AML-193 (cell line): ENCODE measurements at places on chromosomes 3 and 15.

- no peak for DNase-seq
Observed at GRCh38 chr15:58932710-58933280, 684 bp downstream of the SLTM start.

GRCh38 chr3:21142031-21142430, 609.0 kb downstream of the ZNF385D start:
- no peak for DNase-seq

- DNase-seq: no peak
Observed at GRCh38 chr15:66723826-66724731, 22.0 kb downstream of the SMAD6 start.

DNA sequence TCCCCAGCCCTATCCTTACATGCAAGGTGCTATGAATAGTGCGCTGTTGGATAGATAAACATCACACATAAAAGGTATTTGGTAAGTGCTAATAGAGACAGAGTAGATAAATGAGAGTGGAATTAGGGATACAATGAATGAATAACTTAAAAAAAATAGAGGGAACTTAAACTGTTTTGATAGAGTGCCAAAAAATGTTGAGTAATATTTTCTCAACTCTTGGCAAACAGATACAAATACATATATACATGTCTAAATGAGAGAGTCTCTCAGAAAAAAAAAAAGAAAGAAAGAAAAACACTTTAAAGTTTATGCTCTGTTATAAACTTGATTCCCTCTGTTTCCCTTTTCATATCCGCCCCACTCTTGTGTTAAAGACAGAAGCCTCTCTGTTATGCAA, 667.4 kb downstream of the ROBO2 start:
- no peak for DNase-seq

DNA sequence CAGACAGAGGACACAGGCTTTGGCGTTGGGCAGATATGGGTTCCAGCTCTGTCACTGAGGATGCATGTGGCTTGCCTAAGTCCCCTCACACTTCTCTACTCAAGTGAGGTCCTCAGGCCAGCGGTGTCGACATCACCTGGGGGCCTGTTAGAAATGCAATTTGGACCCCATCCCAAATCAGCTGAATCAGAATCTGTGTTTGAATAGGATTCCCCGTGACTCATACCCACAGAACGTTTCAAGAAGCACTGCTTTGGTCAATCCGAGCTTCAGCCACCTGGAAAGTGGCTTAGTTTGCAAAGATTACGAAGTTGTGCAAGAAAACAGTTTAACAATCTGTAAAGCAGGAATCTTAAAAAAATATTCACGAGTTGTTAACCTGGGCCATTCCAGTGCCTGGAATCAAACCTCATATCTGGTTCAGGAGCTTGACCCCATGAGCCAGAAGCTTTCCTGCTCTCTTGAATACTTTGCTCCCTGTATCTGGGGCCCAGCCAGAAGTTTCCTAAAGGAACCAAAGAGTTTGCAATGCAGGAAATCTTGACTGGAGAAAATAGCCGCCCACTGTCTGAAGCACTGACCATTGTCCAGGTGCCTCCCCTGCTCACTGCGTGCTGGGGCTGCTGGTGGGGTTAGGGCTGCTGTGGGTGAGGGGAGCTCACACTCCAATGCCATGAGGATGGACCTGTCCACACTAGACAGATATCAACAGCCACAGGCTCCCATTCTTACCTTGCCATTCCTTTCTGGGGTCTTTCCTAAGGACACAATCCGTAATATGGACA, 208.5 kb upstream of the LINGO1 start:
- DNase-seq: no peak

DNA sequence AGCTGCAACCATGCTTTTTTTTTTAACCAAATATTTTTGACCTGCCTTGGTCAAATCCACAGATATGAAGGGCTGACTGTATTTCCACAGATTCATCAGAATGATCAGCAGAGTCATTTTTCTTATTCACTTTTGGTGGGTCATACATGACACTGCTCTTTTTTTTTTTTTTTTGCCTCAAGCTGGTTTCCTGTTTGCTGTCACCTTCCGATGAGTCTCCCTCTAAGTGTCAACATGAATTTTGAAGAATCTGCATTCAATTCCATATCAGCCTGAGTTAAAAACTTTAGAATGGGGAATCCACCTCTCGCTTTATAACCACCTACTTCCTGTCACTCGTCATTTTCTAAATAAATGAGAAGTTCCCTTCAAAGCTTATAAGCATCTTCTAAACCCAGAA, 2.2 kb upstream of the SLC12A8 start:
- no peak for DNase-seq

DNA sequence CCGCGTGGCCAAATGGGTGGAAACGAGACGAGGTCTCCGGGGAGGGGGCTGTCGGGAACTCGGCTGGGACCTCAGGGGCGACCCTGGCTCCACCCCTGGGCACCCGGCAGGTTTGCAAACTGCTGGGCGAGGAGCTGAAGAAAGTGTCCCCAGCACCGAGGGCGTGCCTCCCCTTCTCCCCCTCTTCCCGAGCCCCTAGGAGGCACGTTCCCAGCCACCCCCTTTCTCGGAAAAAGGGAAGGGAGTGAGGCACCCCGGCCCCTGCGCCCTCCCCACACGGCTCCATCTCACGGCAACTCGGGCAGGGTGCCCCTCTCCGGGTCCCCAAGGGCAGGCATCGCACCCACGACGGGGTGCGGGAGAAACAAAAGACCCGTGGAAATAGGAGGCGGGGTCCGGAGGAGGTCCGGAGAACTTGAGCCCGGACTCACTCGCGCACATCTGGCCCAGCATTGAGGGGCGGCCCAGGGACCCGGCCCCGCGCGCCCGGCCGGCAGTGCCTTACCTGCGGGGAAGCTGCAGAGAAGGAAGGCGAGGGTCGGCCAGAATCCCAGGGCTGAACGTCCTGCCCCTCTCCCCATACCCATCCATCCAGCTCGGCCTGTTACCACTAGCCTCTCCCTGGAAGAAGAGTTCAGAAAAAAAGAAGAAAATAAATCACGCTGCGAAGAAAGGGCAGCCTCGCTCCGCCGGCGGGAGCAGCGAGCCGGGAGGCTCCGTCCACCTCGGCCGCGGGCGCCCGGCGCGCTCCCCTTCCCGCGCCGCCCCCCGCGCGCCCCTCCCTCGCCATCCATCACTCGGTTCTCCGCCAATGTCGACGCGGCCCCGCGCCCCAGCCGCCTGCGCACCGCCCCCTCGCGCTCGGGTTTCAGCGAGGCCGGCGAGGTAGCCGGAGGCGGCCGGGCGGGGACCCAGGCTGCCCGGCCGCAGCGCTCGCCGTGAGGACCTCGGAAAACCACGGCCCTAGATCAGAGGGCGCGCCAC, 16.3 kb downstream of the RGMA start:
- DNase-seq: no peak

DNA sequence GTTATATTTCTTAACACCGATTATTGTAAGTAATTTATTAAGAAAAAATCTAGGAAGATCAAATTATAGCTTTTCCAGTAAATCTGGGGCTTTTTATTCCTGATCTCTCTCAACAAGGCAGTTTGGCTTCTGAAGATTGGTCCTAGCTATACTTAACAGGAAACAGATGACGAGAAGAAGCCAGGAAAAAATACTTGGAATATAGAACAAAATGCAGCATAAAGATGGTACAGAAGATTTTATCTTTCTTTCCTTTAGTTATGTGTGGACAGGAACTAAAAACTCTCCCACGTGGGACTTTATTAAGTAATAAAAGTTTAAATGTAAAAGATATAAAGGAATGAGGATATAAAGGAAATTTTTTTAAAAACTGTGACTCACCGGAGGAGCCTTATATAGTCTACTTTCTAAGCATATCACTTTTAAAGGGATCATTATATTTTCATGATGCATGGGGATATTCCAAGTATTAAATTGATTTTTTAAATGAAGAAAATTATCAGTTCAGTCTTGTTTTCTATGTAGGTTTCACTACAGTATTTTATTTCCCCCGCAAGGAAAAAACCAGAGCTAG, 8.2 kb downstream of the B3GNT5 start:
- DNase-seq: no peak

DNA sequence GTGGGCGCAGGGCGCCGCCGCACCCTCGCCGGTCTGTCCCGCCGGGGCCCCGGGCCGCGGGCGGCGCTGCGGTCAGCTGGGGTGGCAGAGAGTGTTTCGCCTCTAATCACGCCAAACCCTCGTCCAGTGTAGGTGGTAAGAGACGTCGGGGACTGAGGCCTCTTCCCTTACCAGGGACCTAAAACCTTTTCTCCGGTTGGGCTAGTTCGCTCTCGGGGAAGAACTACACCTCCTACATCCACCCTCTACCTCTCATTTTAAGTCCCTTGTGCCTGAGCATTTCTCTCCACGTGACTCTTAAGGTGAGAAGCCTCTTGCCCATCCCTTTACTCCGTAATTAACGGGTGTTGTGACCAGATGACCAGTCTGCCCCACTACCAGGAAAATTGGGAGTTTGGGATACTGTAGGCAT, 520 bp downstream of the TMEM42 start:
- DNase-seq: peak; percentile 57

- DNase-seq: no peak
Observed at GRCh38 chr3:127546970-127547733, 43.4 kb downstream of the TPRA1 start.

- no peak for DNase-seq
Observed at GRCh38 chr3:58202917-58203360, 7.8 kb downstream of the DNASE1L3 start.

DNA sequence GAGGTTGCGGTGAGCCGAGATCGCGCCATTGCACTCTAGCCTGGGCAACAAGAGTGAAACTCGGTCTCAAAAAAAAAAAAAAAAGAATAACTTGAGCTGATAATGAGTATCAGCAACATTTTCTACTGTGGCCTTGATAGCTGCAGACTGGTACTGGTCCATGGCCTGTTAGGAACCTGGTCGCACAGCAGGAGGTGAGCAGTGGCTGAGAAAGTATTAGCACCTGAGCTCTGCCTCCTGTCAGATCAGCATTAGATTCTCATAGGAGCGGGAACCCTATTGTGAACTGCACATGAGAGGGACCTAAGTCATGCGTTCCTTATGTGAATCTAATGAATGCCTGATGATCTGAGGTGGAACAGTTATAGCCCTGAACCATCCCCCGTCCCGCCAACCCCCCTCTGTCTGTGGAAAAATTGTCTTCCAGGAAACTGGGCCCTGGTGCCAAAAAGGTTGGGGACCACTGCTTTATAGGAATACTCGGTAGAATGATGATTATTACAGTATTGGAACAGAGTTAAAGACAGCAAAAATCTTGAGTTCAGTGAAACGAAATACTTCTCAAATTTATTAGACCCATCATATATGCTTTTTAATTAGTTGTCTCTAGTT, 126.0 kb downstream of the ZNF609 start:
- no peak for DNase-seq

GRCh38 chr15:38672273-38672672, 107.7 kb upstream of the RASGRP1 start:
- DNase-seq: no peak

- DNase-seq: no peak
Observed at GRCh38 chr3:72120806-72121778, 336.1 kb upstream of the PROK2 start.
